ENCODE measurements at places on chromosomes 4 and X.
A peak's percentile ranks its signal among the peaks of the same experiment; 100 is the strongest.

DNA sequence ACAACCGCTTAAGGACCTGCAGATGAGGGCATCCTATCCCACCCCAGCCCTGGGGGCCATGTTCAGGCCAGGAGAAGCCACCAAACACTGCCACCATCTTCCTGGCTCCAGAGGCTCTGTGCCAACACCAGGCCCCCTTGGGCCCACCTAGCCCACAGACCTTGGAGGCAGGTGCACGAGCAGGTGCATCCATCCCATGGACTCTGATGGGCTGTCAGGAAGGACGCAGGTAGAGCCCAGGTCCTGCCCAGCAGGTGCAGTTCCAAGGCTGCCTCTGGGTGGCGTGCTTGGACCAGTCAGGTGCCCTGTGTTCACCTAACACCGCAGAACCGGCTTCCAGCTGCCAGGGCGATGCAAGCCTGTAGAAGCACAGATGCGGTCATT, 22.8 kb upstream of the PDE6B start:
- no peak for DNase-seq

GRCh38 chrX:43939187-43939926, 33.8 kb downstream of the NDP start:
- no peak for DNase-seq

DNA sequence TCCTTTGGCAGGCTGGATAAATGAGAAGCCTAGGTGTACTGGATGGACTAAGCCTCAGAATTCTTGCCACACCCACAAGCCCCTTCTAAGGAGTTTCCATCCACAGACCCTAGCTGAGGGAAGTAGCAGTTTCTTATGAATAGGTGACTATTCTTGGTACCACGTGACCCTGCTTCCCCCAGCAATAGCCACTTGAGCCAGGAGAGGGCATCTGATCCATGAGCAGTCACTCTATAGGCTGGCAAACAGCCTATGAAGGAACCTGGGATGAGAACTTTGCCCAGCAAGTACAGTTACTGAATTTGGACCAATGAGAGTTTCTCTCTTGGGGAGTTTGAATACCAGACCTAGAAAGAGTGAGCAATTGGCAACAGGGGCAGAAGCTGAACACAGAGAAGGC, 84.0 kb downstream of the RTL9 start:
- DNase-seq: no peak

DNA sequence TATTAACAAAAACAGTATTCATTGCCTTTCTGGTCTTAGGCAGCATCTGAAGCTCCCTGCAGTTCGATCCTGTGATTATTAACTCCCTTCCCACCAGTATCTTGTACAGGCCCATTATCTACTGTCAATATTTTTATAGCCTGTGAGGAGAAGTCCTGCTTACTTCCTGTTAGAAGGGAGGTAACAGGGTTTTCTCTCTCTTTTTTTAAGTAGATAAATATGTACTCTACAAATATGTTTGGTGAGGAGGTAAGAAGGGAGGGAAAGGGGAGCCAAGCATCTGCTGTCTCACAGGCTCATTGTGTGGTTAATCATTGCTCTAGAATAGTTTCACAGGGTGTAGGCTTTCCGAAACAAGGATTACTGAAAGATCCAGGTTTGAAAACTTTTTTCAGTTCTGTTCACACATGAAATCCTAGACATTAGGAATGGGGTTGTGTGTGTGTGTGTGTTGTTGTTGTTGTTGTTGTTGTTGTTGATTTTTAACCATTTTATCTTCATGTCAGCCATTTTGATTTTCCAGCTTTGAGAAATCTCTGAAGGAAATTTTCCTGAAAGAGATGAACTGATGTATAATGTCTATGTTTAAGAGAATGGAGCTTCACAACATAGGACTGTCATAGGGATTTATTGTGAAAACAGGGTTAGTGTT, 14.2 kb downstream of the ATOH1 start:
- DNase-seq: no peak

GRCh38 chr4:156158747-156159146, 205.1 kb upstream of the CTSO start:
- no peak for DNase-seq

DNA sequence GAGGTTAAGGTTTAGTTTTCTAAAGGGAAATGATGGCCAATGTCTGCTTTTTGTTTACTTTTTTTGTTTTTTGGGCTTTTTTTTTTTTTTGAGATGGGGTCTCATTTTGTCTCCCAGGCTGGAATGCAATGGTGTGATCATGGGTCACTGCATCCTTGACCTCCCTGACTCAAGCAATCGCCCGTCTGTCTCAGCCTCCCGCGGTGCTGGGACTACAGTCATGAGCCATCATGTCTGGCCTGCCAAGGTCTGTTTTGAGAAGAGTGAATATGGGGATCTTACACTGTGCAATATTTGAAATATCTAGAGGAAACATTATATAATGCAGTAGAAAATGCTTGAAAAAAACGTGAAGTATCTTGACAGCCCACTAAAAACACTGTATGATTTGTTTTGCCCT, 162.5 kb downstream of the GASK1B start:
- DNase-seq: no peak

- DNase-seq: no peak
Observed at GRCh38 chr4:84089652-84090437, 409.2 kb downstream of the NKX6-1 start.

DNA sequence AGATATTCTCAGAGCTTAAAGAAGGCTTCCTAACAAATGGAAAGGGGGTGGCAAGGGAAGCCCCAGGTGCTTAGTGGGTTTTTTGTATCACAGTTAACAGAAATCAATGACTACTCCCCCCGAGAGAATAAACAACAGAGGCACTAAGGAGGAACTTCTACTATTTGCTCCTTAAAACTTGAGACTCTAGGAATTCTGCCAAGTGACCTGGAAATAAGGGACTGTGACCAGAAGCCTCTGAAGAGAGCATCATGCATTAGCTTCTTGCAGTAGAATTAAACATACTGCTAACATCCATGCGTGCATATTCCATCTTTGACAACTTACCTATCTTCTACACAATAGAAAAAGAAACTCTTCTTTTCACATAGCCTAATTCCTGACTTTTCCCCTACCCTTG, 86.8 kb downstream of the CAMK2D start:
- DNase-seq: no peak

DNA sequence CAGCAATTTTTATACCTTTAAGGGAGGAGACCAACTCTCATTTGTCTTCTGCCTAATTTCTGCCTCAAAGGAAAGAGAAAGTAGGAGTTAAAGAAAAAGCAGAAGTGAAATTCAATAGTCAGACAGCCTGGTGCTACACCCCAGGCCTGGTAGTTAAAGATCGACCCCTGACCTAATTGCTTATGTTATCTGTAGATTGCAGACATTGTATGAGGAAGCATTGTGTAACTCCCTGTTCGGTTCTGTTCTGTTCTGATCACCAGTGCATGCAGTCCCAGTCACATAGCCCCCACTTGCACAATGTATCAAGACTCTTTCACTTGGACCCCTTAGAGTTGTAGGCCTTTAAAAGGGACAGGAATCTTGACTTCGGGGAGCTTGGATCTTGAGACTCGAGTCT, 335.9 kb upstream of the AR start:
- no peak for DNase-seq

GRCh38 chr4:36573441-36573840, 292.0 kb downstream of the DTHD1 start:
- DNase-seq: no peak

- no peak for DNase-seq
Observed at GRCh38 chrX:78653118-78653822, 5.9 kb downstream of the RTL3 start.

GRCh38 chrX:65707151-65707550, 39.7 kb downstream of the MSN start:
- DNase-seq: no peak

- no peak for DNase-seq
Observed at GRCh38 chrX:97628807-97629596, 745.3 kb downstream of the RPA4 start.

GRCh38 chr4:154010371-154010770, 221.5 kb upstream of the SFRP2 start:
- DNase-seq: peak; percentile 89

DNA sequence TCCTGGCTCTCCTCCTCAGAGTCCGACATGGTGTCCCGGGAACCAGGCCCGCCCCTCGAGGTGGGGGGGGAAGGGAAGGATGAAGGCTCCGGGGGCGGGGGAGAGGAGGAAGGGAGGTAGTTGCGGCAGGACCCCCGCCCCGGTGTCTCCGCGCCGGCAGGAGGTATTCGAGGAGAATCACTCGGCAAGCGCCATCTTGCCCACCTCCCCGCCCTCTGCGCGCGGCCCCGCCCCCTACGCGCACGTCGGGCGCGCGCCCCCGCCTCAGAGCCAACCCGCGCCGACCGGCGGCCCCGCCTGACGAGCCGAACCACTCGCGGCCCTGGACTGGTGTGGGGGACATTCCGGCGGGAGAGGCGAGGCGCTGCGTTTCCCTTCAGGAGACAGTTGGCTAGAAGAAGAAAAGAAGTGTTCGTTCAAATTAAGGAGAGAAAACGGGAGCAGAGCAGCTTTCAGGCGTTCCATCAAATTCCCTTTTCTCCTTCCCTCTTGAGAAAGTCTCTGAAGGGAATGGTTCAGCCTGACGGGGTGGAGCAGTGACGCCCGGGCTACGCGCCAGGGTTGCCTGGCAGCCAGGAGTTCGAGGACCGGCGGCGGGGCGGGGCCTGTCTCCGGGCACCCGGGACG, at the start of gene RAB28:
RAB28 (minus strand) TSS at position 219 of the 627 bp plus-strand sequence.
- DNase-seq: peak; percentile 97

- DNase-seq: no peak
Observed at GRCh38 chrX:134847133-134847532, 143.7 kb upstream of the SMIM10 start.

- DNase-seq: no peak
Observed at GRCh38 chrX:107678957-107679740, 50.8 kb downstream of the PRPS1 start.

DNA sequence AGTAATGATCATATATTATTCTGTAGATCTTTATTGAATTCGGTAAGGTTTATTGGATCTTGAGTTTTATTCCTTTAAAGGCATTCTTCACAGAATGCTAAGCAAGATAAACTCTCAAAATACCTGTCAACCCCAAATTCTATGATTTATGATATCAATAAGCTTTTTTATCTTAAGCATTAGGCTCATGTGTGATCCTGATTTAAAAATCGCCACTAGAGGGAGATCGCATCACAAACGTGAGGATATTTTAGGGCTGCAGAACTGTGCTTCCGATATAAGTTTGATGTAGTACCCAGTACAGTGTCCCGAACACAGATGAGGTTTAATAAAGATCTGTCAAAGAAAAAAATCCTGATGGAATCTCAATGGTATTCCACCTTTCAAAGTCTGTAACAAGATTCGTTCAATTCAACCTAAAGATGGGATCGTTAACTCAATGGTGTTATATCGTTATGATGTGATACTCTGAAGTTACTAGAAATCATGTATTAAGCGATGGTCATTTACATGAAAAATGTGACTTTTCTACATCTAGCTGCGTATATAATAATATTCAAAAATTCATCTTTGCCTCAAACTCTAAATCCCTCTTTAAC, 169.0 kb downstream of the CORIN start:
- DNase-seq: peak; percentile 49

- peak; percentile 91 for DNase-seq
Observed at GRCh38 chr4:122922877-122923511, 597 bp upstream of the NUDT6 start.

DNA sequence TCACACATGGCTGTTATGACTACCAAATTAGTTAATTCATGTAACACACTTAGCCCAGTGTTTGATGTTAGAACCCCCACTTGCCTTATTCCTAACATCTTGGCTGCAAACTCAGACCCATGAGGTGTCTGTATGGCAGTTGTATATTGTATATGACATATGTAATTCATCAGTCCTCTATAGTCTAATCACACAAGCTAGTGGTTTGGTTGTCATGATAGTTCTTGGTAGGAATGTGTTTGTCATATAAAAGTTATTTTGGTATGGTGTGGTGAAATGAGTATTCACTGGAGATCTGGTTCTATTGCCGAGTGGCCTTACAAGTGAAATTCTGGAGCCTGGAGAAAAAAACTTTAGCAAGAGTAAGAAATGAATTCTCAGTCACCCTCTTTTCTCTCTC, 149.2 kb downstream of the AWAT2 start:
- DNase-seq: no peak

DNA sequence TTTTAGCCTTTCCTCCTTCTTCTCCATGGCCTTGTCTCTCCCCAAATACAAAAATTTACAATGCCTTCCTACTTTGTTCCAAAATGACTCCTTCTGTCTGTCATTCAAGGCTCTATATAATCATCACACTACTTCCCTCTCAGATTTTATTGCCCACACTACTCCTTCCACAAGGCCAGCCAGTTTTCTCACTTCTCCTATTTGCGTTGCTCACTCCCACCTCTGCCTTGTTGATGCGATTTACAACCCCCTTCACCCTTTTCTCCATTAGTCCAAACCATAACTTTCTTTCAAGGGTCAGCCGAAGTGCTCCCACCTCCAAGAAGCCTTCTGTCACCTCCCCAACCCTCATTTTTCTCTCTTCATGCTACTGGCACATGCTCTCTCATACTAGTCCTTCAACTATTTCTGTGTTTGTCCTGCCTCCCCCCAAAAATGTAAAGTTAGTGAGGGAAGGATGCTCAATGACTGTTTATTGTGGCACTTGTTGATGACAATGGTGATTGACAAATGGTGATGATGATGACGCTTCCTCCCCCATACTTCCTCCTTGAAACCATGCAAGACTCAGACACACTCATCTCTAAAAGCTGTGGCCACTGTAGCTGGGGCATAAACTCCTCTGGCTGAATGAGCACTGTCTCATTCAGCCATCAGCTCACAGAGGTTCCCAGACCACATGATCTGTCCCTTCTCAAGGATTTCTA, 2.7 kb upstream of the XKRX start:
- no peak for DNase-seq

DNA sequence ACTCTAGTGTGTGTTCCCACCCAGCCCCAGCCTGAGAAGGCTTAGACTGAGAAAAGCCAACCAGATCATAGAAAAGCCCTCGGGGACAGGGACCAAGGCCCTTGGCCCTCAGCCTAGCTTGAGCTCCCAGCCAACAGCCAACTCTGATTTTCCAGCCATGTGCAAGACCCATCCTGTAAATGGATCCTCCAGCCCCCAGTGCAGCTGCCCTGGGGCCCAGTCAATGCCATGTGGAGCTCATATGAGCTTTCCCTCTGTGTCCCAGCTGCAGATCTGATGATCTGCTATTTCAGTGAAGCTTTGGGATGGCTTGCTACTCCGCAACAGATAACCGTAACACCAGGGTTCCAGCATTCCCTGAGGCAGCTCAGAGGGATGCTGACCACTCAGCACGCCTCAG, 40.5 kb upstream of the CDKN2AIP start:
- DNase-seq: no peak

DNA sequence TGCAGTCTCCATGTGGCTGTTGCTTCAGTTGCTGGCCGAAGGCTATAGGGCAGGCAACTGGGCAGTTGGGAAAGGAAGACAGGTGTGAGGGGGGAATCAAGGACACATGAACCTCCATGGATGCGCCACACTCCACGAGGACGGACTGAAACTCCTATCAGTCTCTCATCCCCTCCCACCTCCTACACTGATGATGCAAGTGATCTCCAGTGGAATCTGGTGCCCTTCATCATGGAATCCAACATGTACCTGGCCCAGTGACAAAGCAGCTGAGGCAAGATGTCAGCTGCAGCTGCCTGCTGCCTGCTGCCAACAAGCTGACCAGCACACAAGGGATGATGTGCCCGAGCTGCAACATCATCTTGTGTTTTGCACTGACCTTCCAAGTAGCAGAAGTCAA, 26.0 kb upstream of the MGST2 start:
- no peak for DNase-seq
